ENCODE measurements at places on chromosomes 7 and 10.
A peak's percentile ranks its signal among the peaks of the same experiment; 100 is the strongest.

GRCh38 chr7:774161-775109 is 47.4 kb upstream of the PRKAR1B start:
- H3K4me1 ChIP-seq = no peaks in the 10 kb centered on the region
- no peaks in the 10 kb centered on the region for H3K36me3 ChIP-seq
- H3K27ac ChIP-seq = no peak overlapping the region
- no peak for DNase-seq
- peak overlapping the region; percentile 0 for H3K4me3 ChIP-seq
- H3K27me3 ChIP-seq = no peaks in the 10 kb centered on the region

DNA sequence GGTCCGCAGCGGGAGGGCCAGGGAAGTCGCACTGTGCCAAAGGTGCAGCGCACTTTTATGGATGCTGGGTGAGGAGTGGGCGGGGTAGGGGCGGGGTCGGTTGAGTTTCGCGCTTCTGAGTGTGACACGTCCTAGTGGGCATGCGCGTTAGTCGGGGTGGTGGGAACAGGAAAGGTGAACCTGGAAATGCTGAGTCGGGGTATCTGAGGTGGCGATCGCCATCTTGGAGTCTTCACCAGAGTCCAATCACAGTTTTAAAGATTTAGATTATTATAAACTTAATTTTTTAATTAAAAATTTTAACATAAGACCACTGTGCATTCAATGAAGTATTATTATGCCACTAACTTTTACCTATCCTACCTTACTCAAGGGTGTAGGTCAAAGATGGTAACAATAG is 45.7 kb downstream of the ZNF138 start:
- no peaks in the 10 kb centered on the region for H3K27me3 ChIP-seq
- no peak overlapping the region for H3K27ac ChIP-seq
- no peak for DNase-seq
- no peaks in the 10 kb centered on the region for H3K4me1 ChIP-seq
- H3K36me3 ChIP-seq = no peaks in the 10 kb centered on the region

DNA sequence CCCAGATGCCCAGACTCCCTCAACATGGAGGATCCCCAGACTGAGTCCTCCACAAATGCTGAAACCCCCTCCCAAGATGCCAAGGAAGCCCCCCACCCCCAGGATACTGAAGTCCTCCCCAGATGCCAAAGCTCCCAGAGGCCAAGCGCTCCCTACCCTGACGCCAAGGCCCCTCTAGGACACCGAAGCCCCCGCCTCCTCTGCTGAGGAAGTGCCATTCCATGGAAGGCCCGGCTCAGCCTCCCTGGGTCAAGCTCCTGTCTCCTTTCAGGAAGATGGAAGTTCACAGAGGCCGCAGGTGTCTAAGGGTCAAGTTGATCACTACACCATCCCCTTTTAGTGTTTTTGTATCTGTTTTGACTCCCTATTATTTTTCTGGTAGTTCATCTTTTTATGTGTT is 606.8 kb downstream of the DNAJB6 start:
- H3K4me1 ChIP-seq = no peaks in the 10 kb centered on the region
- H3K36me3 ChIP-seq = no peaks in the 10 kb centered on the region
- no peak overlapping the region for H3K27ac ChIP-seq
- no peaks in the 10 kb centered on the region for H3K27me3 ChIP-seq

GRCh38 chr10:118472415-118473304 is 122.8 kb downstream of the PRLHR start:
- no peaks in the 10 kb centered on the region for H3K36me3 ChIP-seq
- no peak overlapping the region for H3K4me3 ChIP-seq
- H3K4me1 ChIP-seq = no peaks in the 10 kb centered on the region
- H3K27me3 ChIP-seq = no peaks in the 10 kb centered on the region
- H3K27ac ChIP-seq = no peak overlapping the region
- no peak for DNase-seq

GRCh38 chr7:46832136-46832535 is 749.8 kb downstream of the TNS3 start:
- no peaks in the 10 kb centered on the region for H3K36me3 ChIP-seq
- no peak overlapping the region for H3K27ac ChIP-seq
- H3K4me1 ChIP-seq = no peaks in the 10 kb centered on the region
- no peak for DNase-seq

GRCh38 chr7:50308532-50309385 is 4.2 kb downstream of the IKZF1 start:
- no peaks in the 10 kb centered on the region for H3K36me3 ChIP-seq
- no peak overlapping the region for H3K4me3 ChIP-seq
- H3K27me3 ChIP-seq = no peaks in the 10 kb centered on the region
- DNase-seq = no peak
- H3K4me1 ChIP-seq = no peaks in the 10 kb centered on the region

DNA sequence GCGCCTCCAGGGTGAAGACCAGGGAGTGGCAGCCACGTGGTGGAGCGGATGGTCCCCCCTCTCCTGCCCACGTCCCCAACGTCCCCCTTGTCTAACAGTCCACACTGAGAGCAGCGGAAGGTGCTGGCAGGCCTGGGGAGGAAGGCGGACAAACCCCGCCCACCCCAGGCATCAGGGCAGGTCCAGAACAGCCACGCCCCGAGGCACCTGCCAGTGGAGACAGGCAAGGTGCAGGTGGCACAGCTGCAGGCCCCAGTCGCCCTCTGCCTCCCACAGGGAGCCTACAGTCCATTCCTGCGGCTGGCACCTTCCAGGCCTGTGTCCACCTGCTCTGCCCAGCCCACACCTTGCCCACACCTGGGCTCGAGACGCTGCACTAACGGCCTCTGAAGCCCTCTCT is 24.9 kb downstream of the CYP2W1 start:
- no peaks in the 10 kb centered on the region for H3K36me3 ChIP-seq
- no peaks in the 10 kb centered on the region for H3K4me1 ChIP-seq
- no peak for DNase-seq
- no peaks in the 10 kb centered on the region for H3K27me3 ChIP-seq
- no peak overlapping the region for H3K4me3 ChIP-seq

DNA sequence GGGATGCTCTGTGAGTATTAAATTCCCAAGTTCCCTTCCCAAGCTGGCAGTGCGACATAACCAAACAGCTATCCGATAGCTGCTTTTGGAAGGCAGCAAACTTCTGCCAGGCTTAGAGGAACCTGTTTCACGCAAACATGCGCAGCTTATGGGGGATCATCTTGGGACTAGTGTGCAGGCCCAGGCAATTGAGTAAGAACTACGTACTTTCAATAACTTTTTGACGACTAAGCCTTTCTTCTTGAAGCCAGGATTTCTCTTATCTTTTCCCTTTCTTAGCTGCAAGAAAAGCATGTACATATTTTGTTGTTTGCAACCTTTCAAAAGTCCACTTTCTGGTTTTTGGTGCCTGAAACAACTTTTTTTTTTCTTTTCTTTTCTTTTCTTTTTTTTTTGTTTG is 28.7 kb upstream of the SEPHS1 start:
- no peak overlapping the region for H3K27ac ChIP-seq
- H3K36me3 ChIP-seq = no peaks in the 10 kb centered on the region
- H3K27me3 ChIP-seq = no peaks in the 10 kb centered on the region
- DNase-seq = no peak
- H3K4me3 ChIP-seq = no peak overlapping the region
